Effector memory CD8-positive, alpha-beta T cell (primary cell): ENCODE measurements at places on chromosomes 2 and 18.

DNA sequence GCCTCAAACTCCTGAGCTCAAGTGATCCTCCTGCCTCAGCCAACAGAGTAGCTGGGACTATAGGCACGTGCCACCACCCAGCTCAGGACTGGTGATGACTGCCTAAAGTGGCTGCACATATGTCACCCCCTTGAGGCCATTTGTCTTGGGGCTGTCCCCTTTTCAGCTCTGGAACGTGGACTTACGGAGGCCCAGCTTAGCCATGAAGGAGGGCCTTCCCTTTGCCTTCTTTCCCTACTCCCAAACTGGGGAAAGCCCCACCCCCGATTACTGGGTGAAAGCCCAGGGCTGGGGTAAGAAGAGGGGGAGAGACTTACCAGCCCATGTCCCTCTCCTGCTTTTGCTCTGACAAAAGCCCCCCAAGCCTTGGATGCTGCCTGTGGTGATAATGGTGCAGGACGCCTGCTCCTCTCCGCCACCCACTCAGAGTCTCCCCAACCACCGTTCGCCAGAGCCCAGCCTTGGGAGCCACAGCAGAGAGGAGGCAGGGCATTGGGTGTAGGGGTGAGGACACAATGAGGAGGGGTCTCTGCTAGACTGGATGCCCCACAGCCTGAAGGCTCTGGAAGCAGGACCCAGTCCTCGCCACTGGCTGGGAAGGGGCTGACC, 2.5 kb upstream of the DUSP2 start:
- no peak for DNase-seq

- DNase-seq = no peak
Observed at GRCh38 chr2:33350632-33351031, 125.8 kb upstream of the RASGRP3 start.

GRCh38 chr2:42960842-42961180, 168.4 kb upstream of the HAAO start:
- DNase-seq = no peak

DNA sequence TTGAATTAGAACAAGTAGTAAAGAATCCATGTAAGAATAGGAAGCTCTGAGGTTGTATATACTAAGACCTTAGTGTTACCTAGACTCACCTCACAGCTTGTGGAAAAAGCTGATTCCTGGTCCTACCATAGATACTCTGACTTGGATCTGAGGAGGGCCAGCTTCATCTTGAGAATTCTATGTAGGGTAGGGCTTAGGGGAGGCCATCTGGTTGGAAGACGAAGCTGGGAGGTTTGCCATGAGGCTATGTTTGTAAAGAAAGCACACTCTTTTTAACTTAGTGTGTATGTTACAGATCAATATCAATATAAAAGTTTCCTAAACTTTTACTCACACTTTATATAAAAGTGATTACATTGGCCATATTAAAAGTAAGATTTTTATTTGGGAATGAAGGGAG, 77.1 kb upstream of the GALNT5 start:
- no peak for DNase-seq

DNA sequence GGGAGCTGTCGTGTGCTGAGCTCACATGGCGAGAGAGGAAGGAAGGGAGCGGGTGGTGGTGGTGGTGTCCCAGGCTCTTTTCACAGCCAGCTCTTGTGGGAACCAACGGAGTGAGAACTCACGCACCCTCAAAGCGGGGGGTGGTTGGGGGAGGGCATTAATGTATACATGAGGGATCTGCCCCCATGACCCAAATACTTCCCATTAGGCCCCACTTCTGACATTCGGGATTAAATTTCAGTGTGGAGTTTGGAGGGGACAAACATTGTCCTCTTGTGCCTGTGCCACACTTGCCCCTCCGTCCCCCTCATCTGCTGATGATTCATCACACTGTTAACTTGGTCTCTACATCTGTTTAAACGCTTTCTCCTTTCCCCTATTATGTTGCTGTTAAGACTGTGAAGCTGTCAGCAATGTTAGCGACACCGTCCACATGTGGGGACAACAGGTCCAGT, 22.5 kb downstream of the INPP4A start:
- no peak for DNase-seq

DNA sequence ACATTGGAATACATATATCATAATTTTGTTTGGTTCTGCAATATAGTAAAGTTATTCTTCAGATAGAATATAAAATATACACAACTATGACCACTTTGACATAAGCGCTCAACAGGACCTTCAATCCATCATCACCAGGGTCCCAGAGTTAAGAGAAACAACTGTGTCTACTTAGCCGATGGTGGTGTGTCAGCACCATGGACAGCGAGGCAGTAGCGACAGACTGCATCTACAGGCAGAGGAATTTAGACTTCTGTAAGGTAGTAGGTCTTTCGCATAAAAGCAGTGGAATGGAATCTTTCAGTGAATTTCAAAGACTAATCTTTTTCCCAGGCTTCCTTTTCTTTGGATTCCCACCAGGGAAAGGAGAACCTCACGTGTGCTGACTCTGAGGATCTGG, 20.5 kb upstream of the LRPPRC start:
- DNase-seq = peak; percentile 18

DNA sequence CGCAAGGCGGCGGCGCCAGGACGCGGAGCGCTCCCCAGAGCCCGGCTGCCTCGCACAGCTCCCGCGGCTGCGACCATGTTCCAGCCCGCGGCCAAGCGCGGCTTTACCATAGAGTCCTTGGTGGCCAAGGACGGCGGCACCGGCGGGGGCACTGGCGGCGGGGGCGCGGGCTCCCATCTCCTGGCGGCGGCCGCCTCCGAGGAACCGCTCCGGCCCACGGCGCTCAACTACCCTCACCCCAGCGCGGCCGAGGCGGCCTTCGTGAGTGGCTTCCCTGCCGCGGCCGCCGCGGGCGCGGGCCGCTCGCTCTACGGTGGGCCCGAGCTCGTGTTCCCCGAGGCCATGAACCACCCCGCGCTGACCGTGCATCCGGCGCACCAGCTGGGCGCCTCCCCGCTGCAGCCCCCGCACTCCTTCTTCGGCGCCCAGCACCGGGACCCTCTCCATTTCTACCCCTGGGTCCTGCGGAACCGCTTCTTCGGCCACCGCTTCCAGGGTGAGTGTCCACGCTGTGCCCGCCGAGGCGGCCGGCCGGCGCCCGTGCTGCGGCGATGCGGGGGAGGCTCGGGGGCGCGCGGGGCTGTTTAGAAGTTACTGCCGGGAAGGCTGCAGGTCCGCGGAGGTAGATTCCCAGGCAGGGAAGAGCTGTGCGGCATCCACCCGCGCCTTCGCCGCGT, 696 bp downstream of the EMX1 start:
- DNase-seq = no peak

DNA sequence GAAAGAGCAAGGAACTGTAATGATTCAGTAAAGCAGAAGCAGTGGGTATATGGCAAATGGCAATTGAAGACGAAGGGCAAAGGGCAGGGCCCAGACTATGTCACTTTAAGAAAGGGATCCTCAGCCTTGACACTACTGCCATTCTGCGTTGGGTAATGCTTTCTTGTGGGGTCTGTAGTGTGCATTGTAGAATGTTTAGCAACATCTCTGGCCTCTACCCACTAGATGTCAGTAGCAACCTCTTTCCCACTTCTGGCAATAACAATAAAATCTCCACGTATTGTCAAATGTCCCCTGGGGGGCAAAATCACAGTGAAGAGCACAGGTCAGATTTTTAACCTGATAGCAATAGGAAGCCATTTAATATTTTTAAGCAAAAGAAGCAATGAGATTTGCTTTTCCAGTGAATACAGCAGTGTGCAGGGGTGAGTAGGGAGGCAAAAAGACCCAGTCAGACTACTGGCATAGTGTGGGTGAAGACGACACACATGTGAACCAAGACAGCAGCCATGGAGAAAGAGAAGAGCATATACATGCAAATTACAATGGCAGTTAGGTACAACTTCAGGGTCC, 209.5 kb downstream of the DYM start:
- DNase-seq = no peak

DNA sequence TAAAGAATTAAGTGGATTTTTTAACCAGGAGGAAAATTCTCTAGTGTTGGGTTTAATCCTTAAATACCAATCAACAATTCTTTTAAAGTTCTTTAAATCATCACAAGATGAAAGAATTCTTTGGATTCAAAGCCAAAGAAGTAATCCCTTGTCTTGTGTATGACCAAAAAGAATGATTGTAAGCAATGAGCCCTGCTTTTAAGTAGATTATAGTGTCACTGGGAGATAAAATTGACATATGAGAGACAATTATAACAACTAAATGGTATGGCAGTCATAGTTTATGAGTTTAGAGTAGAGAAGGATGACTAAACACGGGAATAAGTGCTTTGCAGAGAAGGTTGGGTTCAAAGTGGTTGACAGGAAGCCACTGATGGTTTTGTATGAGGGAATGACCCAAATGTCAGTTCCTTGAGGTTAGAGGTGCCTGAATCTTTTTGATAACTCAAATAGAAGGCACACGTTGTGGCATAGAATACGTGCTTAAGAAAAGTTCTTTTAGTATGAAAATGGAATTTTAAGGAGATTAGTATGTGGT, 199.6 kb upstream of the TCF4 start:
- no peak for DNase-seq

DNA sequence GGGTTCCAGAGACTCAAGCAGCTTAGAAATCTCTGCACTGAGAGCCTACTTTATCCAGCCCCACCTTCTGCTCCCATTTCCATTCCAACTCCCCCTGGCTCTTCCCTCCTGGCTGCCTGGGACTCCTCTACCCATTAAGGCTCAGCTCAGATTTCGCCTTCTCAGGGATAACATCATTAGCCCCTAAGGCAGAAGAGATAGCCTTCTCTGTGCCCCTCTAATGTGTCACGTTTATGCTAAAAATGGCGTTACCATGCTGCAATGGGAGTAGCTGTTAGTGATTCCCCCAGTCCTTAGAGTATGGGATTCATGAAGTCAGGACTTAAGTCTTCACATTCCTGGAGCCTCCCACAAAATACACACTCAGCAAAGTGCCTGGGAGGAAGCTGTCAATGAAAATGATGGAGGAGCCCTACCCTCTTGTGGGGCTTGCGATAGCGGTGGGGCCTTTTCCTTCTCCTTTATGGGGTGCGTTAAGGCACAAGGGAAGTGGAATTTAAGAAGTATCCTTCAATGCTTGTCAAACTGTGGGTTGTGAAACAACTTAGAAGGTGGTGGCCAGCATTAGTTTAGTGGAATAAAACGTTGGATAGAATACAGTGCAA, 144.7 kb upstream of the COPS8 start:
- no peak for DNase-seq

DNA sequence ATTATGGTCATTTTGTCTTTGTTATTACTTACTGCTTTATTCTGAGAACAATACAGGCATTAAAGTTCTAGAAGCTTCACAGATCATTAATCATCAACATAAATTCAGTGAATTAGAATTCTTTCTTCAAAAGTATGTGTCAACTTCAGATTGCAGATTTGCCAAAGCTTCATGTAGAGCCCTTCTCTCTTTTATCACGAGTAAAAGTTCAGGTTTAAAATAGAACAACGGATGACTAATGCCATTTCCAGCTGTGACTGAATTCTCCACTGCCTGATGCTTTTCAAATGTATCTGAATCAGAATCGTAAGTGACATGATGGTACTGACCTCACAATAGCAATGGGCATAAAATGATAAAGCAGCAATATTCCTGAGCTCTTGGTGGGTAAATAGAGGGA, 116.0 kb downstream of the ABCA12 start:
- no peak for DNase-seq

GRCh38 chr2:71277536-71278103, 50.7 kb upstream of the PAIP2B start:
- DNase-seq = no peak

GRCh38 chr2:137115081-137115794, 349.9 kb downstream of the THSD7B start:
- no peak for DNase-seq

GRCh38 chr2:226215902-226216503, 583.6 kb downstream of the IRS1 start:
- peak; percentile 20 for DNase-seq

GRCh38 chr2:71693286-71694270, 240.2 kb downstream of the DYSF start:
- DNase-seq = no peak

DNA sequence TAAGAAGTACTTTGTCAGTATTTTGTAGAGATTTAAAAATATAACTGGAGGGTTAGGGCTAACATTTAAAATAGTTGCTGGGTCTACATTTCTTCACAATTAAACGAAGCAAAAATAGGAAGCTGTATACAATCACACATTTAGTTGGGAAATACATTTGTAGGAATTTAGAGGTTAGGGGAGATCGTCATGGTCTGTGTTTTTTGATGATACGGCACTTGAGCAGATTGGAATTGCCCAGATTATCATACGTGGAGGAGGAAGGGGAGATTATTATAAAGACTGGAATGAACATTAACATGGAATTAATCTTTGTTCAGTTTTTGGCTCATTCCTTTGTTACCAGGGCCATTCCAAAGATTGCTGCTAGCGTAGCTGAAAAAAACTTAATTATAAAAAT, 84.6 kb downstream of the MTA3 start:
- DNase-seq = no peak

DNA sequence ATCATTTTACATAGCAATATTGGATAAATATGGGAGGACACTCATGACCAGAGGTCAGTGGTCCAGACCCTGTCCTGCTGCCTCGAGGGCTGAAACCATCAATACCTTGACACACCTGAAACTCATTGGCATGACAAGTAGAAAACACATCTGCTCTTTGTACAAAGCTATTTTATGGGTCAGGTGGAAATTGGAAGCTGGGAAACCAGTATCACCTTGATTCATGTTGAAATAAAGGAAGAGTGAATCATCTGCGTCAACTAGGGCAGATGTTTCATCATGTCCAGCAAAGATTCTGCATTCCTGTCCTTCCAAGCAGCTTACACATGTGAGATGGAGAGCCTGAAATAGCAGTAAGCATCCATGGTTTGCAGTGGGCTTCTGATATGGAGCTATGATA, 80.0 kb upstream of the ERBB4 start:
- DNase-seq = no peak
